Activated T-cell treated with anti-CD3 and anti-CD28 coated beads for 1 hour (primary cell): ENCODE measurements at places on chromosomes 16 and 17.

DNA sequence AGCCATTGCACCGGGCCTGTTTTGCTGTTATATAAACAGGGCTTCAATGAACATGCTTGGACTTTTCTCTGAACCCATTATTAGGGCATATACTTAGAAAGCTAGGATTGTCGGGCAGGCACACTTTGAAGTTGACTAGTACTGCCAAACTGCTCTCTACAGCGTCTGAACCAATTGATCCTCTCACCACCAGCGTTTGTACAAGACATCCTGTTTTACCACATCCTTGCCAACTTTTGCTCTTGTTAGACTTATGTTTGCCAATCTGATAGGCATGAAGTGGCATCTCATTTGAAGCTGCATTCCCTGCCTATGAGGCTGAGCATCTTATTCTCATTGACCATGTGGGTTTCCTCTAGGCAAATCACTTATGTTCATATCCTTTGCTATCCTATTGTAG is 7.4 kb upstream of the PPP1R9B start:
- DNase-seq = no peak

DNA sequence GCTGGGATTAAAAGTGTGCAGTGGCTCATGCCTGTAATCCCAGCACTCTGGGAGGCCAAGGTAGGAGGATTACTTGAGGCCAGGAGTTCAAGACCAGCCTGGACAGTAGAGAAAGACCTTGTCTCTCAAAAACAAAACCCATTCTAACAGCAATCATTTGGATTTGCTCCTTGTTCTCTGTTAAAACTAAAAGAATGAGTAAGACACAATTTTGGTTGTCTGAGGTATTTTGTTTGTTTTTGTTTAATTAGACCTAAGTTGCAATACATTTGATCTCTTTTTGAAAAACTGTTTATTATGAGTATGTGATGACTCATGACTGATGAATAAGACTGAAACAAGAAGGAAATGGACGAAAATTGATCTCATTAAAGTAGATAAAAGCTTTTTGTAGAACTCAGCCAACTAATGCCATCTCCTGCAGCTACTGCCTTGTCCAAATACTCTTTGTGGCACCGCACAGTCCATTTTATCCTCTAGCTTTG is 29.0 kb downstream of the GLG1 start:
- no peak for DNase-seq

GRCh38 chr16:8893426-8893825 is 11.3 kb downstream of the LITAFD start:
- no peak for DNase-seq

DNA sequence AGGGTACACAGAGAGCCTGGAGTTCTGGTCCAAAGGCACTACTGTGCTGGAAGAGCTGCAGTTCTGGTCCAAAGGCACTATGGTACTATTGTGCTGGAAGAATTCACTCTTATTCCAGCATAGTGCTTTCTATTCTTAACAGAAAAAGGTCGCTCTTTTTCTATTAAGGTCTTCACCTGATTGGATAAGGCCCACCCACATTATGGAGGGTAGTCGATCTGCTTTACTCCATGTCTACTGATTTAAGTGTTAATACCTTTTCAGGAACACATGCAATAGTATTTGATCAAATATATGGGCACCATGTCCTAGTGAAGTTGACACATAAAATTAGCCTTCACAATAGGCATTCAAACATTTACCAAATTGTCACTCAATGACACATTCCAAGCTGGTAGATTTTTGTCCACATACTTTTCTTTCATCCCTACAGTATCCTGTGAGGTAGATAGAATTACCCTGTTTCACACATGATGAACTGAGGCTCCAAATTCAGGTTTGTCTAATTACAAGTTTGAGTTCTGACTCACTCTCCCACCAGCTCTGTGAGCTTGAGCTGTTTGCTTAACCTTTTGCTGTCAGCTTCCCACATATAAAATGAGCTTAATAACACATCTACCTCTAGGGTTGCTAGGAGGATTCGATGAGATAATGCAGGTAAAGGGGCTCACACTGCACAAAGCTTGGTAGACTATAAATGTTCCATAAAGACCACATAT is 129.9 kb downstream of the AIPL1 start:
- DNase-seq = no peak

DNA sequence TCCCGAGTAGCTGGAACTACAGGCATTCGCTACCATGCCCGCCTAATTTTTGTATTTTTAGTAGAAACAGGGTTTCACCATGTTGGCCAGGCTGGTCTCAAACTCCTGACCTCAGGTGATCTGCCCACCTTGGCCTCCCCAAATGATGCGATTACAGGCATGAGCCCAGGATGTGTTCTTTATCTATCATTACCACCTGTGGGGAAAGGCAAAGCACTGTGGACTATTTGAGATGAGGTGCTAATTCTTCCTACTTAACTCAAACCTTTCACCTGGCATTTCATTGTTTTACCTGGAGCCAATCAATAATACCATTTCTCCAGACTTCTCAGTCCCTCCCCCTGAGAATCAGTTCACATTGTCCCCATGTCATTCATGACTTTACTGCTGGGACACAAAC is 20.4 kb upstream of the PPM1D start:
- no peak for DNase-seq

DNA sequence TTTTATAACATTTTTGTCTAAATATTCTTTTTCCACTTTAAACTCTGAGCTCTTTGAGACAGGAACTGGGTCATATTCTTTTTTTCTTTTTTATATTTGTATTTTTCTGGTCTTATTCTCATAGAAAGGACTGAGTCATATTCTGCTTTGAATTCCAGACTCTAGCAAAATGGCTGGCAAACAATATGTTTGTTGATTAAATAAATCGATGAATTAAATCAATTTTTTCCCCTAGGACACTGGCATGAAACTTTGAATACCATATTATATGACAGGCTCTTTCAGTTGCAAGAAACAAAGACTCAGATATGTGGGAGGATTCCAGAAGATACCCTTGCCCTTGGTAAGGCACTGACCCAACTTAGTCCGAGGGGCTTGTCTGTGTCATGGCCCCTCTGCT is 3.1 kb upstream of the RGS9 start:
- no peak for DNase-seq

DNA sequence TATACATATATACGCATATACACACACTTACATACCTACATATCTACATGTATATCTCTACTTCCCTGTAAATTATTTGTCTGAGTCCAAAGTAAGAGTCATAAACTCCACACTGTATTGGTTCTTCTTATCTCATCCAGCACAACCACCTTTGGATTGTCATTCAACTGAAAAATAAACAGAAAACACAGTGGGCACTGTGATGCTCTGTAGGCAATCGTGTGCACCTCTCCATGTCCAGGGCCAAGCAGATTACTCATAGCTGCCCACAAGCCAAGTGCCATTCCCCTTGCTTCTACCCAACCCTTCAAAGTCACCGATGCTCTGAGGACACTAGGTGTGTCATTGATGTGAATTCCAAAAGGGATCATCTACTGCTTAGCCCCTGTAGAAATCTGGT is 12.9 kb upstream of the TEKT3 start:
- DNase-seq = no peak

DNA sequence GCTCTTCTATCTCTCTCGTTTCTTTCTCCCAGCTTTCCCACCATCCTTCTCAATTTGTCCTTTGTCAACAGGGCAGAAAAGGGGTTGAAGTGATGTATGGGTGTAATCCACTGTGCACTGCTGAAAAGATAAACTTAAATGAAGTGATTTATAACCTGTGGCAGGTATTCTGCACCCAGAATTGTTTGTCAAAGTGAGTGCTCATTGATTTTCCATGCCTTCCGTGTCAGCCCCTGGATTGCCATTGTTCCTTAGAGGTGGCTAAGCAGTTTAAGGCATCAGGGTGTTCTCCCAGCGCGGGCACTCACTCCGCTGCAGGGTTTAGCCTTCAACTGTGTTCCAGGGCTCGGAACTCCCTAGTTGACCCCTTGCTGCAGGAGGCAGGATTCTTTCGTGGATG is 82.9 kb downstream of the PITPNC1 start:
- no peak for DNase-seq

GRCh38 chr16:30972872-30973271 is 12.1 kb upstream of the HSD3B7 start:
- DNase-seq = no peak

- no peak for DNase-seq
Measured at GRCh38 chr17:13153036-13153435, 135.2 kb upstream of the ELAC2 start.

- no peak for DNase-seq
Measured at GRCh38 chr17:274902-275301, 77.7 kb downstream of the RPH3AL start.

- no peak for DNase-seq
Measured at GRCh38 chr16:82043680-82044584, 8.9 kb downstream of the HSD17B2 start.

- no peak for DNase-seq
Measured at GRCh38 chr16:66131156-66131807, 235.2 kb upstream of the CDH5 start.

GRCh38 chr17:787641-788221 is 5.6 kb downstream of the MRM3 start:
- no peak for DNase-seq

DNA sequence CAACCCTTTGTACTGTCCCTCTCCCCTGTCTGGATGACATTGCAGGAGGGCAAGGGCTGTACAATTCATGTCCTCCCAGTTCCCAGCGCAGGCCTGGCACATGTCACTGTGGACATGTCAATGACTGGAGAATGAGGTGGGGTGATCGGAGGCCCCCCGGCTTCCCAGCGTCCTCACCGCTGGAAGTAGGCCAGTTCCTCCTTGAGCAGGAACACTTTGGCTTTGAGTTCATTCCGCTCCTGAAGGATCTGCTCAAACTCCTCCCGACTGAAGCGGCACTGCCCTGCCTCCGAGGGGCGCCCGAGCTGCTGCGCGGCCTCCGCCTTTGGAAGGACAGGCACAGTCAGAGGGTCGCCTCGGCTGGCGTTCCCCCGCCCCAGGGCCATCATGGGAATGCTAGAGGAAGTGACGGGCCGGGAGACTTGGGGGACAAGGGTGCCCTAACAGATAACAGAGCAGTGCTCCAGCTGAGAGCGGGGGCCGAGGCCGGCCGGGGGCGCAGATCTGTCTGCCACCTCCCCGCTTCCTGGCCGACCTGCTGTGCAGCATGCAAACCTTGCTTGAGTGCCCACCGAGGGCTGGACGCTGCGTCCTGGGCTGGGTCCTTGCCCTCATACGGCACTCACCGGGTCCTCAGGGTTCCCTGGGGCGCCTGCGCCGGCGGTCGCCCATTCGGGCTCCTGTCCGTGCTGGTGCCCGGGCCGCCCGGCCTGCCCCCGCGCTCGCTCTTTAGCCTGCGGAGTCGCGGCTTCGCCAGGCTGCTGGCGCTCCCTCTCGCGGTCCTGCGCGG is 1.3 kb downstream of the RILP start:
- no peak for DNase-seq

DNA sequence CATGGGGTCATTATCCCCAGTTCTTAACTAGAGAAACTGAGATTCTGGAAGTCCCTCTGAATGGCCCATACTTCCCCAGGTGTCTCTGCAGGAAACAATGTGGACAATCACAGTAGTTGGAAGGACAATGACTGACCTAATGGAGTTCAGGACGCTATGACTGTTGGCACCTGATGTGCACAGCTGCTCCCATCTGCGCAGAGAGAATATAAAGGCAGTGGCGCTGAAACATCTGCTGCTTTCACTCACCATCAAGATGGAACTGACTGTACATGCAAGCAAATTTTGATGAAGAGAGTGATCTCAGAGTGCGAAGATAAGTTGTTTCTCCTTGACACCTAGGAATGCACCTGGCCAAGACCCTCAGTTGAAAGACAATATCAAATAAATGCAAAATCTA is 395.7 kb upstream of the ASIC2 start:
- no peak for DNase-seq

GRCh38 chr17:65064452-65065019 is 8.0 kb upstream of the GNA13 start:
- DNase-seq = no peak

- DNase-seq = no peak
Measured at GRCh38 chr17:61057257-61057656, 342.4 kb upstream of the TBX2 start.

- no peak for DNase-seq
Measured at GRCh38 chr16:69741951-69742904, 12.5 kb downstream of the NOB1 start.

DNA sequence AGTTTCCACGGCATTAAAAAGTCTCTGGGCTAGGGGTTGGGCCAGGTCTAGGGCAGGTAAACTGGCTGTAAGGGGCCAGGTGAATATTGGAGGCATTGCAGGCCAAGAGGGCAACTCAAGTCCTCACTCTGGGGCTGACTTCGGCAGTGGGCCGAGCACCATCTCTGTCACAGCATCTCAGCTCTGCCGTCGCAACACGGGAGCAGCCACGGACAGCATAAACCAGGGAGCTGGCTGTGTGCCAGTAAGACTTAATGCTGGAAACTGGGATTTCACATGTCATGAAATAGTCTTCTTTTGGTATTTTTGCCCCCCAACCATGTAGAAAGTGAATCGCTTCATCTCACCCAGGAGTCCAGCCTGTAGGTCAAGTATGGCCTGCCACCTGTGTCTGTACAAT is 12.6 kb upstream of the LGALS9 start:
- DNase-seq = no peak

GRCh38 chr17:82097184-82097918 is 685 bp downstream of the FASN start:
- DNase-seq = no peak
